NCI-H748 treated with DMSO at 0.1 percent for 48 hours (cell line): ENCODE measurements at places on chromosomes 1 and 21.

DNA sequence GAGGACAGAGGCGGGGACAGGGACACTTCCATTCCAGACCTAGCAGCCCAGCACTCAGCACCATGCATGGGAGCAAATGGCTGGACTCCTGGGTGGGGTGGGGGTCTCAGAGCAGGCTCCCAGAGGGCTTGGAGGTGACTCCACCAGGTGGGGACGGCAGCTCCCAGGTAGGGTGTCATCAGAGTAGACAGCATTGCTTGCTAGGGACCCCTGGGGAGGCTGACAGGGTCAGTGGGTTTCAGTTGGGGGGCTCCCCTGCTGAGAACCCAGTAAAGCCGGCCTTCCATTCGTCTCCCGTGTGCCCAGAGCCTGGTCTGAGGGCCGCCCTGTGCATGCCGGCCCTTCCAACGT, 4.8 kb upstream of the GJC2 start:
- DNase-seq, result no peak

DNA sequence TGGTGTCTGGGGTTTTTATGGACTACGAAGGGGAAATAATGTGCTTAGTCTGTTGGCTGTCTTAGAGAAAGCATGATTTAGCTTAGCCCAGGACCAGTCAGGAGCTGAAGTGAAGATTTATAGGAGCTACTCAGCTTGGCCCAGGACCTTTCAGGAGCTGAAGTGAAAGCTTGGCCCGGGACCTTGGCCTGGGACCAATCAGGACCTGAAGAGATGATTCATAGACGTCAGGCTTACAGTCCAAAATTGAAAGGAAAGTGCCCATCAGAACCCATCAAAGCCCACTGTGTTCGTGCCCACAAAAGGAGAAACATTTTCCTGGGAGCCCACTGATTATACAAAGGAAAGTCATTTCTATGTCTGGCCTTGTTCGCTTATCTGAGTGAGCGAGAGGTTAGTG, 35.6 kb downstream of the MSTO1 start:
- no peak for DNase-seq

GRCh38 chr1:81592233-81592632, 208.5 kb upstream of the ADGRL2 start:
- DNase-seq, result no peak

- DNase-seq, result no peak
Measured at GRCh38 chr1:31843506-31843905, 27.7 kb upstream of the SPOCD1 start.
